ENCODE measurements at places on chromosomes 3 and 15.

DNA sequence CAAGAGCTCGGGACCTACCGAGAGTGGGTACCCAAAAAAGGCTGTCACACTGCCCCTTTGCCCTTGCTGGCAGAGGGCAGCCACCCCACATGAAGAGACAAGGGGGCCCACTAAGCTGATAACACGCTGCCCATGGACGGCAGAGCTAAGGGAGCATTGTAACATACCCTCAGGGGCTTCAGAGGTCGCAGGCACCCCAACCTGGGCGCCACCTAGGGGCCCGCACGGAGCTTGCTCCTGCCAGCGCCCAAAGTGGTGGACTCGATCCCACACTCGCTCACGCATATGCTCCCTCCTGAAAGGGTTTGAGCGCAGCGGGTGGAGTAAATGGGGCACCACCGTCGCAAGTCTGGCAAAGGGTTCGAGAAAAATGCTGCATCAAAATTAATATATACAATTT is 975.4 kb downstream of the ZPLD1 start:
- DNase-seq: no peak

DNA sequence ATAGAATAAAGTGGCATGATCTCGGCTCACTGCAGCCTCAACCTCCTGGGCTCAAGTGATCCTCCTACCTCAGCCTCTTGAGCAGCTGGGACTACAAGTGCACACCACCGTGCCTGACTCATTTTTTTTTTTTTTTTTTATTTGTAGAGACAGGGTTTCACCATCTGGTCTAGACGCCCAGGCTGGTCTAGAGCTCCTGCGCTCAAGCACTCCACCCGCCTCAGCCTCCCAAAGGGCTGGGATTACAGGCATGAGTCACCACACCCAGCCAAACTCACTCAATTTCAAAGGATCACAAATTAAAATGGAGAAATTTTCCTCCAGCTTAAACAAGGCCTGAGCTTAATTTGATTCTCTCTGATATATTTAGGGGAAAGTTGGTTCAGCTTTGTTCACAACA is 27.3 kb upstream of the NMB start:
- peak; percentile 84 for DNase-seq

GRCh38 chr3:123004201-123004918 is 23.2 kb downstream of the SEMA5B start:
- DNase-seq: no peak

DNA sequence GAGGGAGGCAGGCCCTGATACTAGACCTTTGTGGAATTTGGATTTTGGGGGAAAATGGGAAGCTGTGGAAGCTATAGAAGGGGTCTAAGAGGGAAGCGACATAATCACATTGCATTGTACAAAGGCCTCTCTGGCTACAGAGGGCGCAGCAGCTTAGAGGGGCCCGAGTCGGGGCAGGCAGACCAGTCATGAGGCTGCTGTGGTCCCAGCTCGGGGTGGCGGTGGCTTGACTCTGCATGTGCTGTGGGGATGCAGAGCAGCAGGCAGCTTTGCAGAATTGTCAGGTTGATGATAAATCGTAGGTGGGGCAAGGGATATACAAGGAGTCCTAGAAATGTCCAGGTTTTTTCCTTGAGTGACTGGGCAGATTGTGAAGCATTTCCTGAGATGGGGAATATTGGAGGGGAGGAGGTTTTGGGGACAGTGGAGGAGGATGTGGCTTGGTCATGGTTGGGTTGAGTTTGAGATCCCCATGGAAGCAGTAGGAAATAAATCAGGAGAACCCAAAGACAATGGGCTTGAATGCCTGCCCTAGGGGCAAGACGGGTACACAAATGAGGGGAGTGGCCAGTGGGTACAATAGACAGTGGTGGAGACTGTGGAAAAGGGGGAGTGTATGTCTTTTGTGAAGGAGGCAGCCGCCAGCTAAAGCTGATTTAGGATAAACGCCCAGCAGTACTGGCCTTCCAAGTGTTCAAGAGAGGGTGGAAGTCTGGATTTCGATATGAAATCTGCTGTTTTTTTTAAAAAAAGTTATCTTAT is 94.1 kb downstream of the HMG20A start:
- no peak for DNase-seq

- no peak for DNase-seq
Measured at GRCh38 chr3:100879195-100879810, 113.9 kb downstream of the ABI3BP start.

GRCh38 chr3:12343047-12343501 is 54.2 kb downstream of the PPARG start:
- no peak for DNase-seq

DNA sequence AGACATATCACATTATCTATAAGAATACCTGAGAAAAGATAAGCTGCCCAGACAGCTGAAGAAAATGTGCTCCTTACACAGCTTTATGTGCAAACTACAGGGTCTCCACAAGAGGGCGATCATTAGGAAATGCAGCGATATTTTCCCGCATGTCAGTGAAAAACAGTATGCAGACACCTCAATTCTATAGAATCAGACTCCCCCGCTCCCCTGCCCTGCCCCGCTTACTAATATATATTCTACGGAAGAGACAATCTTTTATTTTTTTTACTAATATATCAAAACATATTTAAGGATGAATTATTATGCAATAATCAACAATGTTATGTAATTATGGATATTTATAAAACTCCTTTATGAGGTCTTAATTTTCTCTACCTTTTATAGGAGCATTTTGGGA is 681.3 kb downstream of the ROBO1 start:
- DNase-seq: peak; percentile 43

GRCh38 chr15:60047701-60048100 is 43.6 kb downstream of the FOXB1 start:
- no peak for DNase-seq

DNA sequence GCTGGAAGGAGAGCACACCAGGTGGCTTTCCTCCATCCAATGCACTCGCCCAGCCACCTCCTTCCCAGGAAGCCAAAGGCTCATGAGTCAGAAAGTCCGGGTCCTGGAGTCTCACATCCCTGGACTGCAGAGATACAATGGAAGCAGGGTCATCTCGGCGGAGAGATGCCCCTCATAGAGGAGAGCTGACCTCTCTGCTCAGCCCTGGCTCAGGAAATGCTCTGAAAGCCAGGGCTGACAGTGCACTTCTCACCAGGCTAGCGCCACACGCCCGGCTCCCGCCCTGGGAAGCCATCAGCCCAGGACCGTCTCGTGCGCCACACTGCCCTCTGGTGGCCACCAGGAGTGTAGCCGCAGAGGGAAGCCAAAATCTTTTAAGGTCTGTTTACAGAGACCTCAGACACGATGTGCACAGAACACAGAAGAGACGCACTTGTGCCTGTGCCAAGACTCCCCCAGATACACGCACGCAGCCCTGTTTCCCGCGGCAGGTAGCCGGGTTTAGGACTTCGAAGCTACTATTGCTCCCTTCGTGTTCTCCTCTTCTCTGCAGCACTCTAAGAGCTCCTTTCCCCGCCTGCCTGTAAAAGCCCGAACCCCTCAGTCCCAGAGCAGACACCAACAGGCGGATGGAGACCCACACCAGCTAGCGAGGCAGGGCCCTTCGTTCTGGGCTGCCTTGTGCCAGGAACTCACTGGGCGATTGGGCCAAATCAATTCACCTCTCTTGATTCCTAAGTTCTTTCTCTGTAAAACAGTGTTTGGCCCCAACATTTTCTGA is 9.7 kb downstream of the NTRK3 start:
- DNase-seq: peak; percentile 52

DNA sequence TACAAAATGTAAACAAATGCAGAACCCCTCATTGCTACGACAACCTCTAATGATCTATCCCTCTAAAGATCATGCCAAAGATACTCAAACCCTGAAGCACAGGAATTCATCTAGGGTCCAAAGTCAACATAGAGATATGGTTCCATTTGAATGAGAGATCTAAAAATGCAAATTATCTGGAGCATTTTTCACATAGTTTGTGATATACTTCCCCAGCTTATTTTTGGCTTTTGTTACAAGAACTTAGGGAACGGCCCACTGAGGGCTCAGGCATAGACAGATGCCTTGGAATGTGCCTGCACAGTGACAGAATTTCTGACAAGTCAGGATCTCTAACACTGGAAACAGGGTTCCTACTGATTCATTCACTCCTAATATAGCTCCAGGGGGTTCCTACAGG is 258.9 kb upstream of the THBS1 start:
- DNase-seq: no peak

DNA sequence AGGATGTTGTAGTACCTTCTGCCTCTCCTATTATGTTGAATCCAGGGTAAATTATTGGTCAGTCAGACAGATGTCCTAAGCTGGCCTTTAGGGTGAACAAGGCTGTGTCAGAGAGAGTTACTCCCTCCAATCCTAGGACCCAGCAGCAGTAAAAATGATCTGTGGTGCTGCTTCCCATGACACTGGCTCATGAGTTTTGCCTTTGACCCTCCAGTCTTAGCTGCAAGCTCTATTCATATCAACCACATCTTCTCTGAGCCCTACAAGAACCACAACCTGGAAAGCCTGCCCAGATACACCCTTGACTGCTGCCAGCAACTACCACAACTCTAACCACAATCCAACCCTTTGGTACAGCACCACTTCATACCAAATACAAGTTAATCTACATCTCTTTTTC is 27.2 kb upstream of the PHLDB2 start:
- peak; percentile 67 for DNase-seq

DNA sequence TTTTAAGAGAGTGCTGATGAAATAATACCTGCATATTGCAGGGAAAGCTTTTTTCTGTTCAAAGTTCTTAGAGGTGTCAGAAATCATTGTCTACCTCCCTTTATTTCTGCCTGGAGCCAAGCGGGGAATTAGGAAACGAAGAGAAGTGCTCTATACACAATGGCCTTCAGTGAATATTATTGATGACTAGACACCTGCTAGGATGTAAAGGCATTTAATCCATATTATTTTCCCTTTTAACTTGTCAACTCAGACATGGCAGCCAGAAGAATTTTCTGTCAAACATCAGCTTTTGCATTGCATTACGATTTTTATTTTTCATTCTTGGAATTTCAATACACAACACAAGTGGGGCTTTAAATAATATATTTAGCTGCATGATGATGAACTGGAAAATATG is 24.7 kb downstream of the CADM2 start:
- no peak for DNase-seq

DNA sequence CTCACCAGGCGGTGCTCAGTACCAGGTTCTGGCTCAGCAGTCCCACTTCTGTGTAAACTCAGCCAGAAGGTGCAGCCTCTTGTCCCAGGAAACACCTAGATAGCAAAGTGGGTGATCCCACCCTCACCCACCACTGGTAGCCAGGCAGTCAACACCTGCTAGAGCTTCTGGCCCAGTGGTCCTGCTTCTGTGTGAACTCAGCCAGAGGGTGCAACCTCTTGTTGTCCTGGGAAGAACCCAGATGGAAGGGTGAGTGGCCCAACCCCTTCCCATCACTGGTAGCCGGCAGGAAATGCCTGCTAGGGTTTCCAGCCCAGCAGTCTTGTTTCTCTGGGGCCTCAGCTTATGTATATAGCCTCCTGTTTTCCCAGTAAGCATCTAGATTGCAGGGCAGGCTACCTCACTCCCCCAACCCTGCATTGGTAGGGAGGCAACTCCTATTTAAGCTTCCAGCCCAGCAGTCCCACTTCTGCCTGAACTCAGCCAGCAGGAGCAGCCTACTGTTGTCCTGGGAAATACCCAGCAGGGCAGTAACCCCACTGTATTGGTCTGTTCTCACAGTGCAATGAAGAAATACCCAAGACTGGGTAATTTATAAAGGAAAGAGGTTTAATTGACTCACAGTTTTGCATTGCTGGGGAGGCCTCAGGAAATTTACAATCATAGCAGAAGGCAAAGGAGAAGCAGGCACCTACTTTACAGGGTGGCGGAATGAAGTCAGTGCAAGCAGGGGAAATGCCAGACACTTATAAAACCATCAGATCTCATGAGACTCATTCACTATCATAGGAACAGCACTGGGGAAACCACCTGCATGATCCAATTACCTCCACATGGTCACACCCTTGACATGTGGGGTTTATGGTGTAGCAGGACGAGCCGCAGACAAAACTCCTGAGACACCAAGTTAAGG is 110.6 kb downstream of the DTWD1 start:
- DNase-seq: no peak

- DNase-seq: peak; percentile 76
Measured at GRCh38 chr3:197791113-197791891, at the start of gene LRCH3. LRCH3 (plus strand) TSS chr3:197791254; CDS start chr3:197791279, 25 bp downstream.

GRCh38 chr3:58170376-58170775 is 40.4 kb downstream of the DNASE1L3 start:
- no peak for DNase-seq

GRCh38 chr15:72796210-72796514 is 12.6 kb upstream of the ADPGK start:
- DNase-seq: no peak

GRCh38 chr3:56691165-56692000 is 8.3 kb upstream of the TASOR start:
- peak; percentile 86 for DNase-seq

- no peak for DNase-seq
Measured at GRCh38 chr3:143991713-143992112, 20.1 kb downstream of the DIPK2A start.

DNA sequence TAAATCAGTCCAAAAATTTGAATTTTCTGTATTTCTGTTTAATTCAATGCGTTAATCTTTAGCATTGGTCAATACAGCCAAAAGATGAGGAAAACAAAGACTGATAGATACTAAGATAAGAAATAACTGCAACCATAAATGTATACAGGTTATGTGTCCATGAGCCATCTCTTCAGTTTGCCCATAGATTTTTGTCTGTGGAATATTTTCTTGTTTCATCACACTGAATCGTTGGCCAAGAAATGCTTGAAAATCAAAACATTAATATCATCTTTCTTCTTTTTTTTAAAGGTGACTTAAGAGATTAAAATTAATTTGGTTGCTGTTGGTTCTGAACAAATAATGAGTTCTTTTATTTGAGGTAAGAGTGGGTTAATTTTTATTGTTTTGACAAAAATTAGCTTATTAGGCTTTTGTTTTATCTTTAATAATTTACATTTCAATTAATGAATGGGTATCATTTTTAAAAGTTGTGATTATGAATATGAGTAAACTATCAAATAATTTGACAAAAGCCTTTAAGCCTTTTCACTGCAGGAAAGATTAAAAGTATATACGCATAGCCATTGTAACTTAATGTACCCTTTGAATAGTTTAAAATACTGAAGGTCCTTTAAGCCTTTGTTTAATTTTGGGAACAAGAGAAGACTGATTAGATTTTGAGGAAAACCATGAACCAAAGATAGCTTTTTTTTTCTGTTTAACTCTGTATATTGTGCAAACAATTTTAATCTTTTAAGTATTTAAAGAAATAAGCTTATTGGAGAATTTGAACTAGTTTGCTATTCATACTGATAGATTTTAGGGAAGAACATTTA is 14.7 kb upstream of the CHD2 start:
- DNase-seq: peak; percentile 32

All from mammary epithelial cell (primary cell).